Bronchus fibroblast of lung (primary cell): ENCODE measurements at places on chromosomes 6 and 20. TPM values are rescaled to one million over a fixed set of nuclear protein-coding genes. Genes with fewer than 3 reads are reported as not detected.

GPX5 gene
- total RNA-seq: not detected in 2 replicates

ADAM33 gene
- total RNA-seq: 14.7 and 15.3 TPM in 2 replicates

DYNLRB1 gene
- 147 and 200 TPM in 2 replicates for total RNA-seq

PKIB gene
- 0.59 and 1.7 TPM in 2 replicates for total RNA-seq

SLC4A11 gene
- total RNA-seq: 0.84 and 0.89 TPM in 2 replicates

WFDC2 gene
- total RNA-seq: not detected in 2 replicates

ARHGAP40 gene
- total RNA-seq: not detected in 2 replicates

BPIFB2 gene
- total RNA-seq: not detected in 2 replicates

KIAA1755 gene
- total RNA-seq: 0.89 and 1.5 TPM in 2 replicates

FKBP1C gene
- under 0.01 TPM in 1 of 2 replicates, not detected in the other for total RNA-seq

TRAPPC3L gene
- not detected in 2 replicates for total RNA-seq

TSPO2 gene
- total RNA-seq: not detected in 2 replicates

CPNE5 gene
- not detected in 2 replicates for total RNA-seq

TEAD3 gene
- total RNA-seq: 27.9 and 31.8 TPM in 2 replicates

PAX1 gene
- not detected in 2 replicates for total RNA-seq

ZBTB46 gene
- total RNA-seq: 1.2 and 1.5 TPM in 2 replicates

IP6K3 gene
- 6.2 and 7.9 TPM in 2 replicates for total RNA-seq

KCNB1 gene
- total RNA-seq: not detected in 2 replicates

MCHR2 gene
- not detected in 2 replicates for total RNA-seq

PROKR2 gene
- not detected in 2 replicates for total RNA-seq

CD109 gene
- total RNA-seq: 27.9 and 33.6 TPM in 2 replicates

MAPK13 gene
- 7.6 and 12.0 TPM in 2 replicates for total RNA-seq

SPTLC3 gene
- 4.8 and 6.6 TPM in 2 replicates for total RNA-seq

PI16 gene
- not detected in 2 replicates for total RNA-seq

PM20D2 gene
- total RNA-seq: 12.0 and 17.0 TPM in 2 replicates

BMP6 gene
- 0.15 TPM in 1 of 2 replicates, not detected in the other for total RNA-seq

ZMYND8 gene
- 26.4 and 26.6 TPM in 2 replicates for total RNA-seq

SLC44A4 gene
- total RNA-seq: 0.45 TPM in 1 of 2 replicates, not detected in the other

IL17A gene
- not detected in 2 replicates for total RNA-seq

TMC2 gene
- not detected in 2 replicates for total RNA-seq

RSPO3 gene
- total RNA-seq: not detected in 2 replicates

HLA-DQB1 gene
- not detected in 2 replicates for total RNA-seq

GDAP1L1 gene
- total RNA-seq: not detected in 2 replicates

LPA gene
- not detected in 2 replicates for total RNA-seq
